Cardiac muscle cell (in vitro differentiated cells and primary cell): ENCODE measurements at places on chromosomes 12 and 14. TPM values are rescaled to one million over a fixed set of nuclear protein-coding genes. Genes with fewer than 3 reads are reported as not detected.

DNA sequence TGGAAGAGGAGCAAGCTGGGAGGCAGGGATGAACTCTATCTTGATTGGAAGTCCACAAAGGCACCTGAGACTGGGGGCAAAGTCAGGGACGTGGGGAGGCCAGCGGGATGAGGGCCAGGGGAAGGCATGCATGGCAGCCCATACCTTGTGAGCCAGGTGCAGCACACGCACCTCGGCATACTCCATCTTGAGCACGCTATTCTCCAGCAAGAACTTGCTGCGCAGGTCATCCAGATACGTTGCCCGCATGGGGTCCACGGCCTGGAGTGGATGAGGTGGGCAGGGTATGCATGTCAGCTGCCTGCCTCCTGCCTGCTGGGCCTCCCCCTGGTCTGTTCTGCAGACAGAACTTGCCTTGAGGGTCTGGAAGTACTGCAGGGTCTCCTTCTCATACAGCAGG lies 3.9 kb downstream of the RABGGTA start:
- no peak for DNase-seq

DNA sequence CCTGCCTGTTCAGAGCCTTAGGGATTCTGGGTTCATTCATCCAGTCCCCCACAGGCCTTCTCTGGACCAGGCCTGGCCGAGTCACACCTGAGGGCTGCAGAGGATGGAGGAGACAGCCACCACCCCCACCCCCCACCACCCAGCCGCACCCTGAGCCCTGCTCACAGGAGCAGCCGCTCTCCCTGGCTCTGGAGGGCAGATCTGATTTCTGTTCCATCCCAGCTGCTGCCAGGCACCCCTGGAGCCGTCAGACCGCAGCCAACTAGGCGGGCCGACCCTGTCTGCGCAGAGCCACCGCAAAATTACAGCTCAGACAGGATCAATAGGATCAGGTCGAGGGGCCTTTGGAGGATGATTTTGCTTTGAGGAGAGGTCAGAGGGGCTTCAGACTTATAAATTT lies 154.6 kb upstream of the MYL2 start:
- DNase-seq, result no peak

- DNase-seq, result no peak
These were observed 327.0 kb downstream of the SEC23A start for GRCh38 chr14:38775986-38776385.

GRCh38 chr12:1768615-1769014 lies 51.8 kb upstream of the LRTM2 start:
- no peak for DNase-seq

- no peak for DNase-seq
These were observed 170.2 kb downstream of the ETV6 start for GRCh38 chr12:11819643-11820042.

DNA sequence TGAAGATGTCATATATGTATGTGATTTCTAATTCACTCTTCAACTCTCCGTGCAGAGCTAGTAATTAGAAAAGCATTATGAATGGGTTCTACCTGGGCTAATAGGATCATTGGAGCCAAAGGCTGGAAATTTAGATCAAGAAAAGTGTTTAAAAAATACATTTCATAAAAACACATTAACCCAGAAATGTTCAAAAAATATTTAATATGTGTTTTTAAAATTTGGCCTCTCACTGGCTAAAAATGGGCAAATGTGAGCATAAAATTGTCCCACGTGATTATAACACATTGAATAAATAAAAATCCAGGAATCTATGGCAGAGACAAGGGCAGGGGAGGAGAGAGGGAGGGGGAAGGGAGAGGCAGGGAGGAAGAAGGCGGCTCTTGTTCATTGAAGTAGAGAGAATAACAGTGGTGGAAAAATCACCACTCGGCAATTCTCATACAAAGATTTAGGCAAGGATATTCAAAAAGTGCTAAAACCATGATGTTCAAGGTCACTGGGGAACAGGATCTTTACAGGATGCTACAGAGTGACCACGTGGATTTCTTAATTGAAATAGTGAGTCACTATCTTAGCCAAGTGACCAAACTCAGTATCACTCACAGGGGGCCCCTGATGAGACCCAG lies 38.8 kb downstream of the FBXO21 start:
- DNase-seq, result no peak

DNA sequence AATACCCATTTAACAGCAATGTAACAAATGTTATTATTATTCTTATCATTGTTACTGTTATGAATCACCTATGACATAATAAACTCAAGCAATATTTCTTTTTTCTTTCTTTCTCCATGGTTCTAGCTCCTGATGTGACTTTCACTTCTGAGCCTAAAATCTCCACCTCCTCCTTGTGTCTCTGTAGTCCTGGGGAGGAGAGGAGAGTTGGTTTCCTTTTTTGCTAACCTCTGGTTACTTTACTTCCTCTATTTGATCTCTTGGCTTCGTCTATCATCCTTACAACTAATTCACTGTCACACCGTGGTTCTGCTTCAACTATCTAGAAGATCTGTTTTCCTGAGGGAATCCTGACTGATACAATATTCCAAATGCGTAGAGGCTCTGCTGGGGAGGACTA lies 456.6 kb downstream of the VRK1 start:
- DNase-seq, result no peak

GRCh38 chr12:1297206-1297605 lies 297.2 kb downstream of the FBXL14 start:
- DNase-seq, result no peak

- peak; percentile 62 for DNase-seq
These were observed 18.6 kb downstream of the LTBP2 start for GRCh38 chr14:74593241-74593953.

DNA sequence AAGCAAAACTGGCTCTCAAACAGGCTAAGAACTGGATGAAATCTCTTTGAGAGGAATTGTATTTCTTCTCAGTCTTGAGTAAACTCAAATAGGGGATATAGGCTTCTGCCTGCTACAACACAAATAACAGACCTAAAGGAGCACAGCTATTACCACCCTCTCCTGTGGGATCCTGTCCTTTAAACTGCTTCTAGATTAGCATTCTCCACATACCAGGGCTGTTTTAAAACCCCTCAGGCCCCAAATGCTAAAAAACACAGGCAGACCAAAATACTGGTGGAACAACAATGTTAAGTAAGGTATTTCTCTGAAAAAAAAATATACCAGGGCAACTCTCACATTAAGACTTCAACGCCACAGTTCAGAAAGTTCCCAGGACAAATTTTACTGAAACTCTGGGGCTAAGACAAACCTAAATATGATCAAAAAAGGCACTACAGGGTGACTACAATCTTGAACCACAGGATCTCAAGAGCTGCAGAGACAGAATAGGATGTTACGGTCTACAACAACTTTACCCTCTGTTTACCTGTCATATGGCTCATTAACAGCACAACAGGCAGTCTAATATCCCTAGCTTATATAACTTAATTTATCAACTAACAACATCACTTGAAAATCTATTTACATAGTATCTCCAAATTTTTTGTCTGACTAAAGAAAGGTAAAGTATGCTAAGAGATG lies 7.2 kb downstream of the CPNE8 start:
- DNase-seq, result peak; percentile 18

DNA sequence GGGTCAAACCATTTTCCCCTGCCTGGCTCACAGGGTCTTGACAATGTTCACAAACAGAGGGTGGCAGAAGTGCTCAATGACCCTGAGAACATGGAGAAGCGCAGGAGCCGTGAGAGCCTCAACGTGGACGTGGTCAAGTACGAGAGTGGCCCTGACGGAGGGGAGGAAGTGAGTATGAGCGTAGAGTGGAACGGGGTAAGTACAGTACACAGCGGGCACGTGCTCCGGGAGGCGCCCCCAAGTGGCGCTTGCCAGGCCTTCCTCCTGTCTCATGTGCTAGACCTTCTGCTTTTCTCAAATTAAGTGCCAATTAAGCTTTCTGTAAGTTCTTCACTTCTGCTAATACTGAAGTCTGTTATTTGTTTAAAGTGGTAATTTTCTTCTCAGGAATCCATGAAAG lies 35.9 kb downstream of the XRCC3 start:
- peak; percentile 16 for DNase-seq

- DNase-seq, result no peak
These were observed 1193.3 kb downstream of the FLRT2 start for GRCh38 chr14:86723254-86723624.

- no peak for DNase-seq
These were observed 31.5 kb downstream of the ANAPC7 start for GRCh38 chr12:110372056-110372425.

DNA sequence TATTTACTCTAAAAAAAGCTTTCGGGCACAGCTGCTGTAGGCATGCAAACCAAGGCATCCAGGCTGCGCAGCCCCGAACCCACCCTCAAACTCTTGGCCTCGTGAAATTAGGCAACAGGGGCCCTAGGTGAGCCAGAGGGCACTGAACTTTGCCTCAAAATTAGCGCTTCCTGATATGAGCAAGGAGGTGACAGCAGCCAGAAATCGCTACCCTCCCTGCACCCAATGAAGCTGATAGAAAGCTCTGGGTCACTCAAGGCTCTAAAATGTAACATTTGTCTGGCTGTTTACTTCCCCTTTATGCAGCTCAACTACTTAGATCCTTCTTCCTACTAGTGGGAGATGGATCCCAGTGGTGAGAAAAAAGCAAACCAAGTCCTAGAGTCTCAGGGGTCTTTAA lies 61.8 kb downstream of the PITPNM2 start:
- DNase-seq, result no peak

- no peak for DNase-seq
These were observed 37.8 kb downstream of the CMKLR1 start for GRCh38 chr12:108301346-108301745.

- no peak for DNase-seq
These were observed 42.8 kb upstream of the TRAF3 start for GRCh38 chr14:102734436-102734835.

DNA sequence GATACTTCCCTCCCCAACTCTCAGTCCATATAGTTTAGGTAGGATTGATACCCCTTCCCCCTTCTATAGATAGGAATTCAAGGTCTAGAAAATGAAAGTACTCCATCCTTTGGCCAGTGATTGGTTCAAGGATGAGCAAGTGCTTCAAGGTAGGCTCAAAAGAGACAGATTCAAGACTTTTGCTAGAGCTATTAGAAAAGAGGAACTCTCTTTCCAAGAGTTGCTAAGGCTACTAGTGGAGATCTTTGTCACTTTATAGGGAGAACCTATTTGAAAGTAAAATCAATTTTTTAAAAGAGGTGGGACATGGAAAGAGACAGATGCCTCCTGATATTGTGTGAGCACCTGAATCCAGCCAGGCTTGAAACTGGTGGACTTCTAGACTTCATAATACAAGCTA lies 17.5 kb downstream of the POLE2 start:
- DNase-seq, result no peak

DNA sequence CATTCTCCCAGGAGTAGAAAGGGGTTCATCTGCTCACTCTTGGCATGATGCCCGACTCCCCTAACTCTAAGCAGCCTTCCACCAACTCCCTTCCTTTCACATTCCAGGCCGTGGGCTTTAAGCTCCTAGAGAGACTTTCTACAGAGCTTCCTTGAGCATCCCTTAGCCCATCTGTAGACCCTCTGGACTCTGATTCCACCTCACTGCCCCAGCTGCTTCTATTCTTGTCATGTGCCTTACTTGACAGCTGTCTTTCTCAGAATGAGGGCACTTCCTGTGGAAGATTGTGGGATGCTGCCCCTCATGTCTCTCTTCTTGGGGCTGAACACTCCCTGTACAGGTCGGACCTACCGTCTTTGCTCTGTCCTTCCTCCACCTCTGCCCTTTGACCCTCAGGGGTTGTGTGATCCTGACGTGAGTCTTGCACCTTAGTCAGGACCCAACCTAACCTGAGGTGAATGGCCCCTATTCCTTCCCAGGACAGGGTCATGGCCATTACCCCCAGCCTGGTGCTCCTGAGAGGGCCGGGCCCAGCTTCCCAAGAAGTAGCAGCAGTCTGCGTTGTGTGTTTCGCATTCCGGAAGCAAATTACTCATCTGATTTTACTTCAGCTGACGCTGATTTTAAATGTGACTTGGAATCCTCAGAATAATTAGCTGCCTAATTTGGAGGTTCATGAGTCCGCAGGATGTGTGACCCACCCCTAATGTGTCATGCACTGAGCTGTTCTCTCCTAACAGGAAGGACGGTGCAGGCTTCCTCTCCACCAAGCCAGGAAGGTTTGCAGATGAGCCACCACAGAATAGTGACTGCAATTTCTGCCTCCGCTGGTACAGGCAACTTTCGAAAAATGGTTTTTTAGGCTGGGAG lies 2.7 kb upstream of the GALNT6 start:
- no peak for DNase-seq

DNA sequence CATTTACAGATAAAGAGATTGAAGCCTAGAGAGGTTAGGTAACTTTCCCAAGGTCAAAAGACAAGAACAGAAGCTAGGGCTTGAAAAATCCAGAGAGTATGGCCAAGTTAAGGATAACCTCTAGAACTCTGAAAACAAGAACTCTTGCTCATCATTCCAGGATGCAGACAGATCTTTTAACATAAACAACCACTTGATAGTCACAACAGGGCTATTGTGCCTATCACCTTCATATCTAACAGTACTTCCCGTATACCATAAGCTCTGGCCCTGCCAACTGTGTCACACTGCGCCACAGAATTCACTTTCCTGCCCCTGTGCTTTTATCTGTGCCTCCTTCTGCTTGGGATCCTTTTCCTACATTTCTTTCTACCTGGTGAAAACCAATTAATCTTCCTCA lies 18.2 kb downstream of the ERP29 start:
- no peak for DNase-seq

DNA sequence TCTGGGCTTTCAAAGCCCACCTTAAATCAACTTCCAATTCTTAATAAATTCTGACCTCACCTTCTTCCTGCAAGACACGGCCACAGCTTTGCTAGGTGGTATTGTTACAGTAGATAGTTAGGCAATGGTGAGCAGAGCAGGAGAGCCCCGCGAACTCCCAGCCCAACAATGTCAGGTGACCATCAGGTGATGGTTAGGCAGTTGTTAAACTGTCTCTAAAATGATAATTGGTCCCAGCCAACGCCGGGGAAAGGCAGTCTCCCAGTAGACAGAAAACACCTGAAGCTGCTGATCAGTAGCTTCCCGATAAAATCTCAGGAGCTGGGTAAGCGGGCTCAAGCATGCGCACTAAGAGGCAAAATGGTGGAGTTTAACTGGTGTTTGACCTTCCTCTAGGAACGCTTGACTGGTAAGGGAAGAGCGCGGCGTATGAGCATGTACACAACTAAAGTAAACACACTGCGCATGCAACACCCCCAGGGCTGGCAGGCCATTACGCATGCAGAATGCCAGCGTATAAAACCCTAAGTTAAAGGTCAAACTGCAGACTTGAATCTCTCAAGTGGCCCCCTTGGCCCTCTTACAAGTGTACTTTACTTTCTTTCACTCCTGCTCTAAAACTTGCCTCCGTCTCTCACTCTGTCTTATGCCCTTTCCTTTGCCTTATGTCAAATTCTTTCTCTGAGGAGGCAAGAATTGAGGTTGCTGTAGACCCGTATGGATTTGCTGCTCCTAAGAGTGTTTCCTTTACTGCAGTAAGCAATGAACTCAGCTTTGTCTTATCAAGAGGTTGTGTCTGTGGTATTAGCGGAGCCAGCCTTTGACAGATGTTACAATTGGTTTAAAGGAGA lies 113.5 kb downstream of the C12orf75 start:
- DNase-seq, result no peak

GRCh38 chr14:28482251-28483040 lies 284.1 kb upstream of the FOXG1 start:
- DNase-seq, result no peak

GRCh38 chr12:11762723-11763326 lies 113.4 kb downstream of the ETV6 start:
- DNase-seq, result no peak

PPP1R36 gene
- 0.53 TPM in 1 of 2 replicates, not detected in the other for total RNA-seq

CAPZA3 gene
- total RNA-seq, result not detected in 2 replicates

SIX4 gene
- 11.7 and 25.0 TPM in 2 replicates for total RNA-seq

ZNF891 gene
- total RNA-seq, result 1.3 and 2.7 TPM in 2 replicates

PRIMA1 gene
- total RNA-seq, result 2.6 and 5.7 TPM in 2 replicates

SMOC1 gene
- 10.0 and 24.7 TPM in 2 replicates for total RNA-seq

RNASE7 gene
- not detected in 2 replicates for total RNA-seq

CCDC196 gene
- not detected in 2 replicates for total RNA-seq

RPS6KL1 gene
- 7.6 and 15.1 TPM in 2 replicates for total RNA-seq

GALNT9 gene
- 0.18 and 0.42 TPM in 2 replicates for total RNA-seq

A2ML1 gene
- total RNA-seq, result 0.04 TPM in 1 of 2 replicates, not detected in the other
